Pancreas (tissue), 10 donors: ENCODE measurements at places on chromosomes 4 and X.

- DNase-seq, result no peak
Measured at GRCh38 chr4:99915449-99915848, 21.2 kb upstream of the LAMTOR3 start.

DNA sequence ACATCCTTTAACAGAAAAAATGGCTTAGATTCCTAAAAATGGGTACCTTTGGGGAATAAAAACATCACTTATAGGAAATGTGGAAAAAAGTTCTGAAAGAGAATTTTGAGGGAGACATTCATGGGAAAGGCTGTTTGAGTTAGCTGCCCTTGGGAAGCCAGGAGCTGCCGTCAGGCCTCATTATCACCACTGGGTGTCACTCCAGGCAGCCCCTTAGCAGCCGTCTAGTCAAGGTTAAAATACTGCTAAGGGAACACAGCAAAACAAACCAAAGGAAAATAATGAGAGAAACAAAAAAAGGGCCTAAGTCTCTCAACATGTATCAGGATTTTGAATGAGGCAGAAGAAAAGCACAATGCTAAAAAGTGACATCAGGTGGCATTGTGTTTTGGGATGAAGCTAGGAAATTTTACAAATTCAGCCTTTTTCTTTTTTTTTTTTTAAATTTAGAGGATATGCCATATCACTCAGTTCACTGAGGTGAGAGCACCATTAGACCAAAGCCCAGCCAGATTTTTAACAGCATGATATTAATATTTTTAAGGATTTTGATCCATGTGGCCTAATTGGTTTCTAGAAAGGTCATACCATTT lies 235.3 kb downstream of the GPAT3 start:
- peak; percentile 29 for DNase-seq

GRCh38 chr4:176642472-176642871 lies 150.2 kb downstream of the VEGFC start:
- DNase-seq, result no peak

- no peak for DNase-seq
Measured at GRCh38 chr4:47972181-47972580, 44.3 kb downstream of the CNGA1 start.

- no peak for DNase-seq
Measured at GRCh38 chrX:1852082-1852481, 237.2 kb downstream of the ASMT start.

GRCh38 chrX:56505866-56506265 lies 57.6 kb upstream of the UBQLN2 start:
- DNase-seq, result no peak

DNA sequence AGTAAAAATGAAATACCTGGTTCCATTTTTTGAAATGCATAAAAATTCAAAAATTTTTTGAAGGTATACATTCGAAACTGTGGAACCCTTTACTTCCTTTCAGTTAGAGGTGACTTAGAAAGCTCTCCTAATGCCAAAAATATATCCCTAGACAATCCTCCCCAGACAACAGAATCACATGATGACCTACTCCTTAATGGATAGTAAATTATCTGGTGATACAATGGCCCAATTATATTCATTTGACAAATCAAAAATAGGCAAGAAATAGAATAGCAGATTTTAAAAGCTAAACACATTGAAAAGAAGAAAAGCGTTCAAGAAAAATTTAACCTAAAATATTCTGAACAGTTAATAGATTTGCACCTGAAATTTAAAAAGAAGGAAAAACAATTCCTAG lies 3.5 kb upstream of the UGT2A2 start:
- no peak for DNase-seq

DNA sequence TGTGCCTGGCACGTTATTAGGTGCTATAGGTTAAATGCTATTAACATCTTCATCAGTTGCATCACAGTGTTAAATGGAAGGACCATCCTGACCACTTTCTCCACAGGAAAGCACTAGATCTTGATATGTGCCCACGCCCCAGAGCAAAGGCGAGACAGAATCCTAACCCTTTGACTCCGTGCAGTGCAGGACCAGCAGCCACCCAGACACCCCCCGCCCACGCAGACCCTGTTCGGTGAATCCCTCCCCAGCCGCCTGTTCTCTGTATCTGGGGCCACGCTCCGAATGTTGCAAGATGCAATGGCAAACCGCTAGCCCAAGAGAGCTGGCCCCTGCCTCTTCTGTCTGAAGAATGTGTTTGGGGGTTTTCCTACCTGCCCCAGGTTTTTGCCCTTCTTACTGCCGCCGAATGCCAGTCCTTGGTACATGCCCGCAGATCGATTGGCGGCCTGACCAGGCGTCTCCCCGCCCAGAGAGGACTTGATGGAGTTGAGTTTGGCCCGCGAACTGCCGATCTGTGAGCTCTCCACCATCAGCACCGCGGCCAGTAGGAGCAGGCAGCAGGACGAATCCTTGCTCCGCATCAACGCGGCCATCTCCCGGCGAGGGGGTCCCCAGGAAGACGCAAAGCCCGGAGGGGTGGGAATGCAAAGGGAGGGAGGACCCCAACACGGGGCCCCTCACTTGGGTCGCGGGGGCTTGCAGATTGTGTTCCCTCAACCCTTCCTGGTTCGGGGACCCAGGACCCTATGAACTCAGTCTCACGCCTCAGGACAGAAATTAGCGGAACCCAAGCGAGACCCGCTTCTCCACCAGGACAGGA lies 906 bp downstream of the DKK2 start:
- peak; percentile 12 for DNase-seq

DNA sequence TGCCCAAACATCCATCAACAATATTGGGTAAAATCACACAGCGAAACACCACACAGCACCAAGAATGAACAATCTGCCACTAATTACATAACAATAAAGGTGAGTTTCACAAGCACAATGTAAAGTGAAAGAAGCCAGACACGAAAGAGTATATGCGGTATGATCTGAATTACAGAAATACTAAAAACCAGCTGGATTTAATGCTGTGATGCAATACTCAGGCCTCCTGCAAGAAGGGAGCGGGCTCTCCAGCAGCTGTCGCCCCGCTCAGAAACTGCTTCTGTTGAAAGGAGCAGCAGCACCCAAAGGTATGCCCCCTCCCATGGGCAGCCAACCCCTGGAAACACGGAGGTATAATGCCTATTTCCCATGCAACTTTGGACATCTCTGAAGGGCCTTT lies 77.0 kb downstream of the PAPSS1 start:
- no peak for DNase-seq

DNA sequence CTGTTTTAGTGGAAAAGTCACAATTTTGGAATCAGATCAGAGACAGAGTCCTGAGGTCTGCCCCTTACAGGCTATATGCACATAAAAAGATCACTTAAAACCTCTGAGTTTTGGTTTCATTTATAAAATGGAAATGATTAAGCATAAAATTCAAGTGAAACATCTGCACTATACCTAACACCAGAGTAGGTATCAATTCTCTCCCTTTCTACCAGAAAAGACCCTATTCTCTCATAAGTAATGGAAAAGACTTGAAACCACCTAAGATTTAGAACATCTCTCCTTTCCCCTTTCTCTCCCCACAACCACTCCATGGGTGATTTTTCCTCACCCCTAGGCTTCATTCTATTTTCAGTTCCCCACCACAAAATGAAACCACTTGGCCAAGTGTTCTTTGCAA lies 907 bp downstream of the LHFPL1 start:
- DNase-seq, result no peak

- no peak for DNase-seq
Measured at GRCh38 chr4:133996431-133997121, 205.0 kb downstream of the PABPC4L start.

GRCh38 chr4:55993994-55994663 lies 45.4 kb downstream of the CEP135 start:
- DNase-seq, result no peak

GRCh38 chr4:169115897-169116254 lies 105.8 kb upstream of the CBR4 start:
- DNase-seq, result no peak

- DNase-seq, result no peak
Measured at GRCh38 chrX:133493366-133493765, 78.1 kb upstream of the GPC4 start.

- no peak for DNase-seq
Measured at GRCh38 chr4:73451404-73451803, 15.4 kb downstream of the AFP start.

GRCh38 chr4:24321616-24322015 lies 262.7 kb downstream of the DHX15 start:
- no peak for DNase-seq

DNA sequence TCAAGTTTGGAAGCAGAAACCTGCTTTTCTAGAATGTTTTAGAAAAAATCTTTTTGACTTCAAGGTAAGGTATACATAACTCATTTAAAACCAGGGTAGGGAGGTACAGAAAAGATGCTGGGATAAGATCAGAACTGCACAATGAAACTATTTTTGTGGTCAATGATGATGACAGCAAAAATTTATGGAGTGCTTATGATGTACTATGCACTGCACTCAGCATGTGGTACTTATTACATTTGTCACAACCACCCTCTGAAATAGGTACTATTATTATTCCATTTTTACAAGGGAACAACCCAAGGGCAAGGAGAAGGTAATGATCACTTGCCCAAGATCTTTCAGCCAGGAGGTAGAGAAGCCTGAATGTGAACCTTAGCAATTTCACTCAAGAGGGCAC lies 8.0 kb downstream of the GPM6B start:
- DNase-seq, result no peak

- peak; percentile 73 for DNase-seq
Measured at GRCh38 chrX:101550362-101550750, at the start of gene ARMCX1. Gene ARMCX1 (plus strand): TSS chrX:101550547. CDS start chrX:101552931, 2,384 bp downstream.

- no peak for DNase-seq
Measured at GRCh38 chr4:55143858-55144257, 18.5 kb upstream of the KDR start.

- no peak for DNase-seq
Measured at GRCh38 chr4:105996845-105997244, 101.6 kb downstream of the NPNT start.
